ENCODE measurements at places on chromosomes 1 and 21. TPM values are rescaled to one million over a fixed set of nuclear protein-coding genes. Genes with fewer than 3 reads are reported as not detected.

NUF2 gene
- total RNA-seq: 19.6 TPM

RAVER2 gene
- total RNA-seq: 33.8 TPM

- no peaks in the 10 kb centered on the region for H3K36me3 ChIP-seq
- H3K4me1 ChIP-seq: peaks cover under 1% of the 10 kb centered on the region
- no peak overlapping the region for H3K27ac ChIP-seq
- no peaks in the 10 kb centered on the region for H3K27me3 ChIP-seq
- DNase-seq: no peak
Observed at GRCh38 chr1:221573756-221574155, 168.1 kb downstream of the DUSP10 start.

SLFNL1 gene
- total RNA-seq: 1.0 TPM

DNA sequence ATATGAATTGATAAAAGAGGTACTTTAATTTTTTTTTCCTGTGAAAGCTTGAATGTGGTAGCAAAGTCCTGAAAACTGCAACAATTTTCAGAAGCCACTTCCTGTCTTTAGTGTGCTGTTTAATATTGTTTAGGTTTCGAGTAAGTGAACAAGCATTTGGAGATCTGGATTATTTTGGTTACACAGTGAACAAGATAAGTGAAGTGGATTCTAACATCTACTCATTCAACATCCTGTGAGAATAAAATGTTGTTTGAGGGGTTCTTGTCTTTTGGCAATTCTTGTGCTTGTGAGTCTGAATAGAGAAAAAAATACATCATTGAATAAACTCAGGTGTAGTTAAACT lies 35.2 kb upstream of the PLA2G4A start:
- H3K27ac ChIP-seq: no peak overlapping the region
- H3K4me3 ChIP-seq: no peak overlapping the region
- no peak for DNase-seq
- no peaks in the 10 kb centered on the region for H3K36me3 ChIP-seq
- no peaks in the 10 kb centered on the region for H3K4me1 ChIP-seq

- no peak overlapping the region for H3K27ac ChIP-seq
- H3K4me3 ChIP-seq: no peak overlapping the region
- no peaks in the 10 kb centered on the region for H3K27me3 ChIP-seq
- no peaks in the 10 kb centered on the region for H3K36me3 ChIP-seq
Observed at GRCh38 chr1:193747579-193747978, 561.2 kb upstream of the B3GALT2 start.

- peaks cover 24% of the 10 kb centered on the region for H3K36me3 ChIP-seq
- no peak for DNase-seq
- H3K27me3 ChIP-seq: no peaks in the 10 kb centered on the region
- no peaks in the 10 kb centered on the region for H3K4me1 ChIP-seq
- H3K4me3 ChIP-seq: no peak overlapping the region
- peak overlapping the region; percentile 10 for H3K27ac ChIP-seq
Observed at GRCh38 chr1:55143684-55144083, 71.5 kb downstream of the USP24 start.

DNA sequence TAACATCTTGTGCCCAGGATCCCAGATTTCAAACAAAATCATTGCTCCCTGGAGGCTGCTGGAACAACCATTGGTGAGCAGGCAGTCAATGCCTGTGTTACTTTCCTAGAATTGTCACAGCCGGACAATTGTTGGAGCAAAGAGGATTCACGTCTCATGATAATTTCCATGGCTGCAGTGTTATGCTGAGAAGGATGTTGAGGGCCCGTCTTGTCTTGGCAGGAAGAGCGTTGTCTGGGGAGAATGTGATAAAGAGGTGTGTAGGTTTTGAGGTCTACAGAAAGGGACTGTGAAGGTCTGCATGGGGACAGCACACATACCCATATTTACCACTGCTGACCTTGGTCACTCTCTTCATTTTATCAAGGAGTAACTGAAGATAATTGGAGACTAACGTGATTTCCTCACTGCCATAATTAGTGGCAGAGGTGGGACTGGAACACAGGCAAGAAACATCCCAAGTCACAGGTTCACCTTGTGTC lies 6.3 kb downstream of the MECR start:
- DNase-seq: no peak
- H3K27me3 ChIP-seq: no peaks in the 10 kb centered on the region
- no peaks in the 10 kb centered on the region for H3K4me1 ChIP-seq
- H3K4me3 ChIP-seq: no peak overlapping the region

DNA sequence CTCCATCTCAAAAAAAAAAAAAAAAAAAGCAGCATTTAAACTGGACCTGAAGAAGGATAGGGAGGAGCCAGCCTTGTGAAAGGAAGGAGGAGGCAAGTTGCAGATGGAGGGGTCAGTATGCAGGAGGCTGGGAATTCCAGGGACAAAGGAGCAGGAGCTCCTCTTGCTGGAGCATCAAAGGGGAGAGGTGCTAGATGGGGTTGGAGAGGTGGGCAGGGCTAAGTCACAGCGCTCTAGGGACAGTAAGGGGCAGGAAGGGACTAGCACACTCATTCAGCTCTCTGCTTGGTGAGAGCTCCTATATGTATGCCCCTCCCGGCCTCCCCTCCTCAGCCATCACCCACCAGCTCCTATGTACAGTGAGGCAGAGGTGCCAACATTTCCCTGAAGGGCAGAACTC lies 26.8 kb downstream of the MAP7D1 start:
- H3K4me1 ChIP-seq: no peaks in the 10 kb centered on the region
- no peak overlapping the region for H3K27ac ChIP-seq
- H3K36me3 ChIP-seq: peaks cover 14% of the 10 kb centered on the region
- H3K27me3 ChIP-seq: no peaks in the 10 kb centered on the region
- no peak overlapping the region for H3K4me3 ChIP-seq

Data from progenitor cell of endocrine pancreas (in vitro differentiated cells).